DND-41 (cell line): ENCODE measurements at places on chromosomes 2 and 18.

- peaks cover 19% of the 10 kb centered on the region for H3K4me1 ChIP-seq
- no peak for DNase-seq
- H3K4me3 ChIP-seq = no peak overlapping the region
- H3K36me3 ChIP-seq = no peaks in the 10 kb centered on the region
- no peak overlapping the region for H3K27ac ChIP-seq
These were observed 204.0 kb downstream of the CYRIA start for GRCh38 chr2:16461672-16462071.

- H3K36me3 ChIP-seq = no peaks in the 10 kb centered on the region
- no peak for DNase-seq
- no peaks in the 10 kb centered on the region for H3K4me1 ChIP-seq
- no peak overlapping the region for H3K27ac ChIP-seq
- no peaks in the 10 kb centered on the region for H3K27me3 ChIP-seq
These were observed 87.3 kb upstream of the B3GNT7 start for GRCh38 chr2:231308219-231308618.

DNA sequence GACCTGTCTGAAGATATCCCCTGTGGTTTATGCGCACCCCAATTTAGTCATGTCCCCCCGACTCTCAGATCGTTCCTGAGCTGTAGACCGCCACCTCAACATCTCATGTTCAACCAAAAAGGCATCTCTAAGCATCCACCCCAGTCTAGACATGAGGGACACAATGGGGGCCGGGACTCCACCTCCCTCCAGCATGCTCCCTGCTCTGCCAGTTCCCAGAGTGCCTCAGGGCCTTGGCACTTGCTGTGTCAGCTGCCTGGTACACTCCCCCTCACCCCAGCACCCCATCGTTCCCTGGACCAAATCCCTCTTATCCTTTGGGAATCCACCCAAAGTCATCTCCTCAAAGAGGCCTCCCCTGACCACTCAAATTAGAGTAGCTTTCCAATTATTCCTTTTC is 22.2 kb downstream of the TNS1 start:
- H3K27me3 ChIP-seq = no peaks in the 10 kb centered on the region
- DNase-seq = no peak
- H3K4me1 ChIP-seq = no peaks in the 10 kb centered on the region
- H3K36me3 ChIP-seq = no peaks in the 10 kb centered on the region
- no peak overlapping the region for H3K4me3 ChIP-seq

DNA sequence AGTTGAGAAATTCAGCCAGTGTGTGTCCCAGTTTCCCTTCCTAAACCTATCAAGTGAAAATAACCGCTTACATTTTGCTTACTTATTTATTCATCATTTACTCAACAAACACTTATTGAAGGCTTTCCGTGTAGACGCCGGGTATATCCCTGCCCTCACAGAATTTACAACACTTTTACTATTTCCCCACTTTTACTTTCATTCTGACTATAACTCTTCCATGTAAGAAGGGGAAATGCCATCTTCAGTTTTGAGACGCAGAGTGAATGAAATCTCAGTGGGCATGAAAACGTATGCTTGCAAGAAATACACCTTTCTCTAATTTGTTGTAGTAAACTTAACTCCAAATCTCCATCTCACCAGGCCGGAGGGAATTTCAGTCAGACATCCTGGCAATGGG is 251.0 kb upstream of the CHAC2 start:
- no peaks in the 10 kb centered on the region for H3K4me1 ChIP-seq
- no peak for DNase-seq
- no peaks in the 10 kb centered on the region for H3K36me3 ChIP-seq
- H3K27me3 ChIP-seq = no peaks in the 10 kb centered on the region
- H3K4me3 ChIP-seq = no peak overlapping the region

- no peaks in the 10 kb centered on the region for H3K36me3 ChIP-seq
- no peak for DNase-seq
- no peak overlapping the region for H3K4me3 ChIP-seq
- H3K27me3 ChIP-seq = no peaks in the 10 kb centered on the region
- no peak overlapping the region for H3K27ac ChIP-seq
- H3K4me1 ChIP-seq = peaks cover 49% of the 10 kb centered on the region
These were observed 5.8 kb upstream of the IKZF2 start for GRCh38 chr2:213157242-213157641.

DNA sequence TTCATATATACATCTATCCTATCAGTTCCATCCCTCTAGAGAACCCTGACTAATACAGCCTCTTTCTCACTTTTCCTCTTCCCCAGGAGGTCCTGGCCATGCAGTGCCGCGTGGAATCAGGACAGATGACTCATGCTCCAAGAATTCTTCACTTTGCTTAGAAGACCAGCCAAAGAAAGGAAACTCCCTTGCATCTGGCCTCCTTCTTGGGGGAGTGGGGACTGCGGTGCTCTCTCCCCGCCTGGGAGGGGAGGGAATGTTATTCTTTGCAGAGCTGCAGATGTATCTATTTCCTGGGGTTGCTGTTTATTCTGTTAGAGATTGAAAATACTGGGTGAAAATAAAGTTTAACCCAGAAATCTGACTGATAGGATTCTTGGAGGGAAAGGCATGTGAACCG is 111.5 kb upstream of the SH3BP4 start:
- H3K4me3 ChIP-seq = no peak overlapping the region
- no peak for DNase-seq
- H3K4me1 ChIP-seq = no peaks in the 10 kb centered on the region

GRCh38 chr2:4175343-4175742 is 472.0 kb downstream of the DCDC2C start:
- no peaks in the 10 kb centered on the region for H3K27me3 ChIP-seq
- no peak overlapping the region for H3K27ac ChIP-seq
- no peaks in the 10 kb centered on the region for H3K36me3 ChIP-seq
- DNase-seq = no peak
- H3K4me3 ChIP-seq = no peak overlapping the region
- no peaks in the 10 kb centered on the region for H3K4me1 ChIP-seq
